ENCODE measurements at places on chromosomes 11 and 22.
A peak's percentile ranks its signal among the peaks of the same experiment; 100 is the strongest.

DNA sequence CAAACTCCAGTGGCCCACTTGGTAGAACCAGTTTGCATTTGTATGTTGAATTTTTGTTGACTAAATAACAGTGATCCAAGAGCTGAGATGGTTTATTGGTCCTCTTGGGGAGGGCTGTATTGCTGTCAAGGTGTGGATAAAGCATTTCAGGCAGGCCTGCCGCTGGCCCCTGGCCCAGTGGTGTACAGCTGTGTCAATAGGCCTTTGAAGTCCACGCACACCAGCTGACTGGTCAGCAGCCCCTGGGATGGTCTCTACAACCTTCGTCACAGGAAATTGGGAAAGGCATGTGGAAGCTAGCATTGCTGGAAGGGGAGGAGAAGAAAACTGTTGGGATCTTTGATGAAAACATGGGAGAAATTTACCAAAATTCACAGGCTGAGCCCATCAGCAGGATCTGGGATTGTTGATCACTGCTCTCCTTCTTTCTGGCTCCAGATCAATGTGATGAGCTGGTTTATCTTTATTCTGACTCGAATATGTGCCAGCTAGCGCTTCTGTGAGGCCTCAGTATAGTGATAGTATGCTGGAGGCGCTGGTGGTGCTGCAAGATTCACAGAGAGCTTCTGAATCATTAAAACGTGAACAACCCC, 12.5 kb upstream of the E2F8 start:
- DNase-seq = no peak

DNA sequence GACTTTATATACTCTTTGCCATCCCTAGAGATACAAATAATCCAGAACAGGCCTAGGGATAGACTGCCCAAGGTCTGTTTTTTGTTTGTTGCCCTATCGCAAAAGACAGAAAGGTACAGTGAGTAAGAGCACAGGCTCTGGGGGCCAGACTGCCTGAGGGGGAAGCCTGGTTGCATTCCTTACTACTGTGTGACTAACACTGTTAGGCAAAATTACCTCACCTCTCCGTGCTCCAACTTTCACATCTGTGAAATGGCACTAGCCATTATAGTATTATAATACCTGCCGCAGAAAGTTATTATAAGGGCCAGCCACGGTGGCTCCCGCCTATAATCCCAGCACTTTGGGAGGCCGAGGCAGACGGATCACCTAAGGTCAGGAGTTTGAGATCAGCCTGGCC, 14.5 kb downstream of the SLC35F2 start:
- no peak for DNase-seq

- DNase-seq = peak; percentile 47
Observed at GRCh38 chr22:33923660-33924246, 3.5 kb upstream of the LARGE1 start.

DNA sequence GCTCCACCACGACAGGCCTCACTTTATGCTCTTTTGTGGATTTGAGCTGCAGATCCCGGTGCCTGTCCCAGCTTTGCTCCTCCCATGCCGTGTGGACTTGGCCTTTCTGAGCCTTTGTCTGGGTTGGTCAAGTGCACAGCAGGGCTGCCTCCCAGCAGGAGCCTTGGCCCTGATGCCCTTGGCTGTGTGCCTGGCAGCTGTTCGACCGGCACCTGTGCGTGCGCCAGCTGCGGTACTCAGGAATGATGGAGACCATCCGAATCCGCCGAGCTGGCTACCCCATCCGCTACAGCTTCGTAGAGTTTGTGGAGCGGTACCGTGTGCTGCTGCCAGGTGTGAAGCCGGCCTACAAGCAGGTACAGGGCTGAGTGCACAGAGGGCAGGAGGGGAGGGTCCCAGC, 46.5 kb downstream of the MYO7A start:
- DNase-seq = no peak

GRCh38 chr11:110434952-110435779, 5.4 kb downstream of the FDX1 start:
- DNase-seq = no peak

All from activated CD4-positive, alpha-beta T cell treated with anti-CD3 and anti-CD28 coated beads, Interleukin-2, amount 50 U/mL, for 48 hours (primary cell).